NCI-H2171 treated with DMSO at 0.1 percent for 48 hours (cell line): ENCODE measurements at places on chromosomes 5 and 9.

DNA sequence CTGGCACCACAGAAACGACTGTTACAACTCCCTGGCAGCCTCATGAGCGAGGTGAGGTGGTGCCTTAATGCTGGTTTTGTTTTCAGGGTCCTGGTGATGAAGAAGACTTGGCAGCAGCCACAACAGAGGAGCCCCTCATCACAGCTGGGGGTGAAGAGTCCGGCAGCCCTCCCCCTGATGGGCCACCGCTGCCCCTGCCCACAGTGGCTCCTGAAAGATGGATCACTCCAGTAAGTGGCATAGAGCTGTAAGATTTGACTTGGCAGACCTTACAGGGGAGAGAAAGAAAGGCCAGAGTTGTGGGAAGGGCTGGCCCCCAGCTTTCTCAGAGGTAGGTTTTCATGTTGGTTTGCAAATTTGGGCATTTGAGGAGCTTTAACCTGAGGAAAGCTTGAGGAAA, 72.2 kb downstream of the COL15A1 start:
- DNase-seq: no peak

DNA sequence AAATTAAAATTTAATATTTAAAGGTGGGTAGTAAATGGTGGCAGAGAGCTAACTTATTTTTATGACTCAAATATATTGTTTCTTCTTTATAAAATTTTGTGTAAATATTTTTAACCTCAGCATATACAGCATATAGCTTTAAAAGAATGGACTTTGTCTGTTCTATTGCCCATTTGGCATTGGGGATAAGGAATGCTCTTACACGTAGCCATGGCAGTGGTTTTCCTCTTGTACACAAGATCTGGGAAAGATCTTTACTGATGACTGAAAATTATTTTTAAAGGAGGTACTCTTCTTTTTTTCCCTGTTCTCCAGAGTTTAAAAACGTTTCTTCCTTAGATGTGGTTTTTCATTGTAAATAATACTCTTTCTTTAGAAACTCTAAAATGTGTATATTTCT, 75.0 kb downstream of the PBX3 start:
- no peak for DNase-seq

DNA sequence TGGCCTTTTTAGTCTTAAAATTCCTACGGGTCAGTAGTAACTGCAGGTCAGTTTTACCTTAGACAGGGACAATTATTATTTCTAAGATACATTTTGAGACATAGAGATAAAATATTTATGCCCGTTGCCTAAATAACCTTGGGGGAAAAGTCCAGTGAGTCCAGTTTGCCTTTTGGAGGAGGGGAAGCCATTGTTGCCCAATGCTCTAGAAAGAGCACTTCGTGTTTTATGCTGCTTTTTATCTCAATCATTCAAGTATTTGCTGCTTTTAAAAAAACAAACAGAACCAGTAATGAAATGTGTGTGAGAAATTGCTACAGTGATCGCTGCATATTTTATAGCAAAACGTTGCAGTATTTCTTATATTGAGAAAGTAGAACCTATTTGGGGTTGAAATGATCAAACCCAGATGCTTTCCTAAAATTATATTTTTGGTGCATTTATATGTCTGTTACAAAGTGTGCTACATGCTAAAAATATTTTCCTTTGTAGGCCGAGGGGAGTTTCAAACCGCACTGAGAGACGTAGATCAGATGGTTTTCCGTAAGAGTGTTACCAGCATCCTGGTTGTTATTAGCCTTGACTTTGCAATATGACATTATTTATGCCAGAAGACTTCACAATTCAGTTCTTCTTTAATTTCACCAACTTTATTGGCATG, 266.8 kb downstream of the AOPEP start:
- no peak for DNase-seq

- peak; percentile 78 for DNase-seq
Measured at GRCh38 chr5:117881426-117882230, 1106.7 kb downstream of the DTWD2 start.

GRCh38 chr5:98816582-98817222, 43.2 kb downstream of the RGMB start:
- DNase-seq: peak; percentile 50

DNA sequence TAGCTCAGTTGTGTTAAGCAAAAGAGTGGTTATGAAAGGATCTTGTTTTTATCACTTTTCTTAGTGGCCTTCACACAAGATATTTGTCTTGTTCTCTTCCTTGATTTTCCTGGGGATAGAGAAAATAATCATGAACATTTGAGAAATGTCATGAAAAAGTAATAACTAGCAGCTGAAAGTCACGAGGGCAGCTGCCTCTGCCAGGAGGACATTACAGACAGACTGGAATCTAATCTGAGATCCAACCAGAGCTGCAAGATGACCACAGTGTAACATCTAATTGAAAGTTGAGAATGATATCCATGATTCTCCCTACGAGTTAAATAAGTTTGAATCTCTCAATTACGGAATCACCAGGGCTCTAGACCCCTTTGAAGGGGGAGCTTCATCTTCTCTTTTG, 274.9 kb downstream of the ARHGAP26 start:
- DNase-seq: no peak

GRCh38 chr9:125997196-125997823, 250.1 kb downstream of the PBX3 start:
- peak; percentile 81 for DNase-seq

DNA sequence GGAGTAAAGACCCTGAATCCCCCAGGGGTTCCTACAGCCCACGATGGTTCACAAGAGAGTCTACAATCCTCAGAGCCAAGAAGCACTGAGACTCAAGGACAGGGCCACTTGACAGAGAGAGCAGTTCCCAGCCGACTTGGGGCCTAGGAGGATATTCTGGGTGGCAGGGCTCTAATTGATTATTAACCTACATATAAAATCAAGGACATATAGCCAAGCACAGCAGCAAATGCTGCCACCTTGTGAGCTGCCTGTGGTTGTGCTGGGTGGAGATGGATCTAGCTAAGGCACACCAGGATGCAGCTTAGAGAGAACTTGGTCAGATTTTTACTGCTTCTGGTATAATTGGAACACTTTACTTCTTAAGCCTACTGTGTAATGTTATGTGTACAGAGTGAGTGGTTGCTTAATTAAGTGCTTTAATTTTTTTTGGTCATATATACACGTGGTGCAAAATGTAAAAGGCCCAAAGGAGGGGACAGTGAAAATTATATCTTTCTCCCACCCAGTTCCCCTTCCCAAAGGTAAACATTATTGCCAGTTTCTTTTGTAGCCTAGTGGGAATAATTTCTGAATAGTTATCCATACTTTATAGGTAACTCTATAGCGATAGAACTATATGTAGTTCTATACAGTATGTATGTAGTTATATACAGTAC, 78.8 kb downstream of the F2RL2 start:
- DNase-seq: no peak

GRCh38 chr9:97860451-97861147, 7.6 kb downstream of the FOXE1 start:
- DNase-seq: peak; percentile 48

DNA sequence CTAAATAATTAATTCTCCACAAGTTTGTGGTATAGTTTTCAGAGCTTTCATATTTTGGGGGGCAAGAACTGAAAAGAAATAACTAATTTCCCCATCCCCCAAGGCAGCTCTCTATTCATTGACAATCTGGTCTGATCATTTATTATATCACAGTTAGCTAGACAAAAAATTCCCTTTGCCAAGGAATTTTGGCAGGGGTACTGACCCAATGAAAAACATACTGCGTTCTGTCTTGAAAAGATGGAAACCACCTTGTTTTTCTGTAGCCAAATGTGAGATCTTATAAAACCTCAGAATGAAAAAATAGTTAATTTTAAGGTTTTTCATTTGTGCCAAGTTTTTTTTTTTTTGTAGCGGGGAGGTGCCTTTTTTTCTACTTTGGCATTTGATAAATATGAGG, 1008.9 kb downstream of the EFNA5 start:
- DNase-seq: no peak

DNA sequence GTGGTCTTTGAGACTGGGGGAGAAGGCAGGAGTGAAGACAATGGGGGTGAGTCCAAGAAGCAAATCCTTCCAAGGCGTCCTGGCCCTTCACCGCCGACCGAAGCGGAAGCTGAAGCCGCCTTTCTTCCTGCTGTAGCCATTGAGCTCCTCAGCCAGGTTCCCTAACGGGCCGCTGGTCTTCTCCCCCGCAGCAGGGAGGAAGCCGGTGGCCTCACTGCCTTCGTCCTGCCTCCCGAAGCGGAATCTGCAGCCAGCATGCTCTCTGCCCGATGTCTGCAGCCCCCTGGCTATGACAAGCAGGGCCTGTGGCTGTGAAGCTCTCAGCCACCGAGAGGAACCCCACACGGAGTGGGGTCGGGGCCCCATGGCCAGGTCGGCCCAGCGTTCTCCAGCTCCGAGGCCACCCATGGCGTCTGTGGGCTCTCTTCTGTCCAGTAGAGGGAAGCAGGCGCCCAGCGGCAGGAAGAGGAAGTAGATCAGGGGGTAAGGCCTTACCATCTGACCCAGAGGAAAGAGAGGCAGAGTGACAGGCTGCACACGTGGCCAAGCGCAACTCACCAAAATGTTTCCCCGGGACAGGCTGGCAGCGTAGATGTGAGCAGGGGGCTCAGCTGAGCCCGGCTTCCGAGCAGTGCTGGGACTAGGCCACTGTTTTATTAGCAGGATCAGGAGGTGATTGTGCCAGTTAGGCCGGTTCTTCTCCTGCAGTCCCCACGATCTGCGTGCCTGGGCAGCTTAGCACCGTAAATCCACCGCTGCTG, 3.1 kb downstream of the QRFP start:
- no peak for DNase-seq

DNA sequence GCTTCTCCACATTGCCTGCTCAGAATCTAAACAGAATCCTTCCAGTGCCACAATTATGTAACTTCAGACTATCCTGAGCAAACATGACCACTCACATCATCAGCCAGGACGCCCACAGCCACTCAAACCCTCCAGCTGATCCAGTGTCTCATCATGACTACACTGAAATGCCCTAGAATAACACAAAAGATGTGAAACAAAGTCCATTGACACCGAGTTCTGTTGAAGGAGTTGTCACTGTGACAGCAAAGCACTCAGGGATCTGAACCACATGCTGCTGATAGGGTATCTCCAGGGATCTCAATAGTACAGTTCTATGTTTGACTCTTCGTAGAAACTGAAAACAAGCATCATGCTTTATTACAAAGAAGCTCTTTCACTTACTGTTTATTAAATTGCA, 150.2 kb downstream of the GABBR2 start:
- DNase-seq: no peak

GRCh38 chr9:132268725-132269352, 85.9 kb downstream of the SETX start:
- peak; percentile 91 for DNase-seq

- peak; percentile 65 for DNase-seq
Measured at GRCh38 chr5:16799796-16800195, 136.3 kb downstream of the MYO10 start.

- no peak for DNase-seq
Measured at GRCh38 chr9:83934569-83935275, 13.5 kb upstream of the KIF27 start.

- DNase-seq: no peak
Measured at GRCh38 chr5:173888473-173889131, 453 bp downstream of the CPEB4 start.

- no peak for DNase-seq
Measured at GRCh38 chr9:110898866-110899265, 139.4 kb downstream of the LPAR1 start.

DNA sequence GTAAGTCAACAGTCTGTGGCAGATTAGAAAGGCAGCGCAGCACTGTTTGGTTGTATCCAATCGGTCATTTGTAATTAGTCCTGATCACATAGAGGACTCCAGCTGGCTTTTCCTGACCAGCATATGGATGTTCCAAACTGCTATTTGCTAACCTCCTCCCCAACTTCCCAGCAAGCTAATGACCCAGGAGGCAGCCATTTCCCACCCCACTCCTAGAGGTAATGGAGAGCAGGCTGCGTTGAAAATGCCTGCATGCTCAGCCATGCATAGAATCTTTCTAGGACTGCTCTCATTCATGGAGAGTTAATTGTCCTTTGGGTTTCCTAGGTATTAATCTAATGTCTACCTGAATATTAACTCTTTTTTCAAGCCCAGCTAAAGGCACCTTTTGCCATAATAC, 850.6 kb upstream of the WWC1 start:
- no peak for DNase-seq

DNA sequence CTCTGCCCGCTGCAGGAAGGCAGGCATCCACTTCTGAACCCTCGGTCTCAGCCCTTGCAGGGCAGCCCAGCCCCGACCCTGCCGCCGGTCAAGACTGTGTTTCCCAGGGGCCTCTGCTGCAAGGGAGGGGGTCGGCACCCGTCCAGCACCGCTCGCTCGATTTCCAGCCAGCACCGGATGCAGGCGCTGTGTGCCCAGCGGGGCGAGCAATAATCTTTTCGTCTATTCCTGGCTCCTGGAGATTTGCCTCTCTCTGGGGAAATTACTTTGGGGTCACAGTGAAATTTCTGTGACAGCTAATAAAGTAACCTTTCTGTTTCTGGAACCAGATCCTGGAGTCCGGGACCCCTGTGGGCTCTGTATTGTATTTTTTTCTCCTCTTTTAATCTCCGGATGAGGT, 155.3 kb downstream of the COL23A1 start:
- DNase-seq: no peak

DNA sequence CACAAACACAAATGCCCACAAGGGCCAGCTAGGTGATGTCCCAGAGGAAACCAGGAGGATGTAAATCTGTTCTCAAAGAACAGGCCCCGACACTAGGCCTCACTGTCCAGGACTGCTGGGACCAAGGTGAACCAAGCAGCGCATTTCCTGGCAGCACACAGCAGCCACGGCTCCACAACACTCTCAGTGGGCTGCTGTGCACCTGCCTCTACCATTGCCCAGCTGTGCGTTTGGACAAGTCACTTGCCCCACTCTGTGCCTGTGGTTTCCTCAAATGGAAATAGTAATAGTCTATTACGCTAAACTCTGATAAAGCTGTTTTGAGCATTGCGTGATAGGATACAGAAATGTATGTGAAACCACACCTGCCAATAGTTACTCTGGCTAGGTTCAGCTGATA, 544.5 kb downstream of the BNC2 start:
- DNase-seq: no peak

DNA sequence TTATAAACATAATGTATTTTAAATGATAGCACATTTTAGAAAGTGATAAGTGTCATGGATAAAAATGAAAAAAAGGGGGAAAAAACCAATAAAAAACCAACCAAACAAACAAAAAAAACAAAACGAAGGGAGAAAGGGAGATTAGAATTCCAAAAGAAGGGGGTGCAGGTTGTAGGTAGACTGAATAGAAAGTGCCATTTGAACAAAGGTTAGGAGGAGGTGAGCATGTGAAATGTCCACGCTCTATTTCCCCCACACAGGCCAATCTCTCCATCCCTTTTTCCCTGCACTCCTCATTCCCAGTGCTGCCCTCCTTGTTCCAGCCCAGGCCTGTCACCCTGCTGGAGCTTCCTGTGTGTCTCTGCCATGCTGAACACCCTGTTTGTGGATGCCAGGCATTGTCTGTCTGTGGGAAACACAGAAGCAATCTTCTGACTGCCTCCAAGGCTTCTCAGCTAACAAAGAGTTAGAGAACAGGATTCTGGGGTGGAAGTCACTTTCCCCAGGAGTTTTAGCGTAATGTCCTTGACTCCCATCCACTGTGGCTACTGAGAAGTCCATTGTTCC, 138.8 kb downstream of the ADAMTS16 start:
- no peak for DNase-seq
